ENCODE measurements at places on chromosomes 3 and 15.

- DNase-seq, result no peak
Observed at GRCh38 chr15:76368122-76368621, 31.6 kb downstream of the ISL2 start.

GRCh38 chr3:53792866-53793265 is 53.4 kb downstream of the CHDH start:
- DNase-seq, result no peak

DNA sequence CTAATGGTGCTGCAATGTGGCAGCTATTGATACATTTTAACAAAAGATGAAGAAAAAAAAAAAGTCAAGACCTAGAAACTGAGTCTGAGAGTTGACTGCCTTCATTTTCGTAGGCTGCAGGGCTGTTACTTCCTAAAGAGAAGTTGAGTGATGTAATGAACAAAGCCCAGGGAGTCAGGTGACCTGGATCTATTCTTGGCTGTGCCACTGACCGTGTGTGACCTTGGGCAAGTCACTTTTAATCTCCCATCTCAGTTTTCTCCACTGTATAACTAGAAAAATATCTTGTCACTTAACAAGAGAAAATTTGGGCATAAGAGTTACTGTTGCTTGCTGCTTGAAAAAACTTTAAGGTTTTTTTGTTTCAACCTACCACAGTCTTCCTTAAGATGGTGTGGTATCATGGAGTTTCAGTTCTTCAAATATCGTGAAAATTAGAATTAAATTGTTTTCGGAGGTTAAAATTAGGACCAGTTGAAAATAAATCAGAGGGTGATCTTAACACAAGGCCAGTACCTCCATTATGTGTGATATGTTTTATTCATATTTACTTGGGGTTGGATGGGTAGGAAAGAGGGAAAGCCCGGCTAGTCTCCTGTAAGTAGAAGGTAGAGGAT is 5.8 kb downstream of the FMN1 start:
- DNase-seq, result no peak

DNA sequence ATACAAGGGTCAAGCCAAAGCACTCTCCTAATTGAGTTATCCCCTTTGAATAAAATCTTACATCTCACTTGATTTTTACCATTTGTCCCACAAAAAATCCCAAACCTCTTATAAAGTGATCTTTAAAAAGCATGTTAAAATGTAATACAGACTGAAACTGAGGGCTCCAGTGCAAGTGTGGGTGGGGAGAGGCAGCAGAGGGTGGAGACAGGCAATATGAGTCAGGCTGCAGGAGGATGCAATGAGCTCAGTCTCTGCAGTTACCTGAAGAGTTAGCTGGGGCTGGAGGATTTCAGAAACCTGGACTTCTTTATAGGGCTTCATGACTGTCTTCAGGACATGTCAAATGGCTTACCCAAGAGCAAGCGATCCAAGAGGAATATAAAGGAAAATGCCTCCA is 14.2 kb upstream of the COLQ start:
- DNase-seq, result peak; percentile 32

DNA sequence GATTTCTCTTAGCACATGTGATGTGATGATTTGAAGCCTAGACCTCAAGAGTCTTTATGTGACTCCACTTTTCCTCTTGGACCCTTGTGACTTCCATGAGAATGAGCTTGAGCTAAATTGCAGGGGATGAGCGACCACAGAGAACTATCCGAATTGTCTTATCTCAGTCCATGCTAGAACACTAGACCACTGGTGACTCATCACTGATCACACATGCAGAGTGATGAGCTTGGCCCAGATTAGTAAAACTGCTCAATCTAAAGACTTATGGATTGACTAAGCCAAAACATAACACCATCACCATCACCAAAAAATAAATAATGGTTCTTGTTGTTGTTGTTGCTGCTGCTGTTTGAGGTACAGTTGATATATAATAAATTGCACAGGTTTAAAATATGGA is 114.1 kb upstream of the CFAP20DC start:
- no peak for DNase-seq

- DNase-seq, result no peak
Observed at GRCh38 chr3:38602576-38603250, 46.8 kb downstream of the SCN5A start.

DNA sequence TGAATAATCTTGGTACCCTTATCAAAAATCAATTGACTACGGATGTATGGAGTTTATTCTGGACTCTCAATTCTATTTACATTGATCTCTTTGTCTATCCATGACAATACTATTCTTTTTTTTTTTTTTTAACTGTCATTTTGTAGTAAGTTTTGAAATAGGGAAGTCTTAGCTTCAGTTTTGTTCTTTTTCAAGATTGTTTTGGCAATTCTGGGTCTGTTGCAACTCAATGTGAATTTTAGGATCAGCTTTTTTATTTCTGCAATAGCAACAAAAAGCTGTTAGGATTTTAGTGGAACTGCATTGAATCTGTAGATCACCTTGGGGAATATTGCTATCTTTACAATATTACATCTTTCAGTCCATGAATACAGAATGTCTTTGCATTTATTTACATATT is 21.4 kb downstream of the BTLA start:
- no peak for DNase-seq

GRCh38 chr3:20186600-20187004 is 596 bp upstream of the SGO1 start:
- DNase-seq, result no peak

DNA sequence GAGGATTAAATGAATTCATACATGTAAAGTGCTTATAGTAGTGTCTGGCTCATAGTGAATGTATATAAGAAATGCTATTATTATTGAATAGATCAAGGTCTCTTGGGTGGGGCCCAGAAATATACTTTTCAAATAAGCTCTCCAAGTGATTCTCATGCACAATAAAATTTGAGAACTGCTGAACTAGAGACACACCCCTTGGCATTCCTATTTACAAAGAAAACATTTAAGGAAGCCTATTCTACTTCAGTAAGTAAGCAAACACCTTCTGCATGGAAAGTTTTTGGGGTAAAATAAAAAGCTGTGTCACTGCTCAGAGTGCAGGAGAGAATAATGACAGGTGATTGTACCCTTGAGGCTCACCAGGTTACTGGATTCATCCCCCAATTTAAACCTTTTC is 75.2 kb downstream of the EOMES start:
- no peak for DNase-seq

DNA sequence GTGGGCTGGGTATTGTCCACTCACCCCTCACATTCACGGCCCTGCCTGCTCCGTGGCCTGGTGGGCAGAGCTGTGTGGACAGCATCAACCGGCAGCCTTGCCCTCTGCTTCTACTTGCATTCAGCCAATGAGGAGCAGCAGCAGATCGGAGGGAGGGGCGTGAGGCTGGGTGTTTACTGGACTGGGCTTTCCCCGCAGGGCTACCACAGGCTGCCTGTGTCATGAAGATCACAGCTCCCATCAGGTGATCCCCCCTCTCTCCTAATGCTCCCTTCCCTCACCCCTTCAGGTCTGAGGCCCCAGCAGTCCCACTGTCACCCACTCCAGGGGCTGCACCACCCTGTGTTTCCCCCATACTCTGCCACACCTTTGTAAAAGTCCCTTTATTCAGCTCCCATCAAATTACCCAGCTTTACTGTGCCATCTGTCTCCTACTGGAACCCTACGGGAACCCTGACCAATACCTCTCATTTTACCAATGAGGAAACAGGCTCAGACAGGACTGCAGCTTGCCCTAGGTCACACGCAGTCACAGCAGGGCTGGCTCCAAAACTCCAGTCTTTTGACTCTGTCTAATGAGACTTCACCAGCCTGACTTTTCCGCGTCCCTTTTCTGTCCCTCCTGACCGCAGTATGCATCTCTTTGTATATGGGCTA is 81.1 kb downstream of the MEGF11 start:
- no peak for DNase-seq

- no peak for DNase-seq
Observed at GRCh38 chr15:96392380-96393208, 62.1 kb downstream of the NR2F2 start.

DNA sequence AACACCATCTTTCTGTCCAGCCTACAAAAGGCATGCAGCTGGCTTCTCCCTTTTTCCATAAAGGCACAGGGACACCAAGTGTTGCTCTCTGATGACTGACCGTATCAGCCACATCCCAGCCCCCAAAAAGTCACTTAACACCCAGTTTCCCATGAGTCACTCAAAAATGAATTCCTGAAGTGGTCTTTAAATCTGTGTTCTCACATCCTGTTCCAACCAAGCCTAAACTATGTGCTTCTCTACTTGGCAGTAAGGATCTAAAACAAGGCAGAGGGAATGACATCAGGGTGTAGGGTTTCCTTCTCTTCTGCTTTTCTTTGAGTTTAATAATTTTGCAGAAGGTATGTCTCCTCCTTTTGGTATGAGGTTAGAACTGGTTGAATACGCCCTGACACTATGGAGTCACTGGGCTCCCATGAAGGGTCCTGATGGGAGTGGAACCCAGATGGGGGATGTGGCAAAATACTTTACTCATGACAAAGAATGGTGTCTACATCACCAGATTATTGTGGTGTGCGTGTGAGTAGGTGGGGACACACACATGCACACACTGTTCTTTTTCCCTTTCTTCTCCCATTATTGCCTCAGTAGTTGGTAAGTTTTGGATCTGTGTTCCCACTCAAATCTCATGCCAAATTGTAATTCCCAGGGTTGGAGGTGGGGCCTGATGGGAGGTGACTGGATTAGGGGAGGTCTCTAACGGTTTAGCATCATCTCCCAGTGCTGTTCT is 35.6 kb upstream of the CCK start:
- DNase-seq, result no peak

DNA sequence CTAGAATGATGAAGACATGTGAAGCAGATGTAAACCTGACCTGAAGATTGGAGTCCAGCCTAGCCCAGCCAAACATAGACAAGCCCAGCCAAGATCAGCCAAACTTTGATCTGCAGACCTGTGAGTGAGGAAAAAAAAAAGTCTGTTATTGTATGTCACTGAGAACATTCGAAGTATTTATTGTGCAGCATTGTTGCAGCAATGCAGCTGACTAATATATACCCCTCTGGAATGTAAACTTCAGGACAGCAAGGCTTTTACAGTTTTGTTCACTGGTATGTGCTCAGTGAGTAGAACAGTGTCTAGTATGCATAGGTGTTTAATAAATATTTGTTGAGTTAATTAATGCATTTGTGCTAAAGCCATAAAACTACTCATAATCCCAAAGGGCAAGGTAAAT is 23.4 kb downstream of the TMEM202 start:
- no peak for DNase-seq

DNA sequence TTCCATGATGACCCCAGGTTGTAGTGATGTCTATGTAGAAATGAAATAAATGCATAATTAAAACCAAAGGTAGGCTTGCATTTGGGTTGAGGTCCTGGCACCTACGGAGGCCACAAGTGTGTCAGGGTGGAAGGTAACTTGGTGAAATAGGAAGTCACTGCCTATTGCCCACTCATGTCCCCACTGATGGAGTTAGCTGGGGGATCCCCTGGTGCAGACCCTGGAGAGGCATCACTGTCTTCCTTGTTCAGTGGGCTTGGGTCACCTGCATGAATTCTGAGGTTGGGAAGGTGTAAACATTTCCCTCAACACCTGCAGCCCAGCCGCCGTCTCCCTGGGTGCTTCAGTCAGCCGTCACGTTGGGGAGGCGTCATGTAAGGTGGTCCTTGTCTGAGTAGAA is 97.1 kb downstream of the APBA2 start:
- no peak for DNase-seq

- DNase-seq, result no peak
Observed at GRCh38 chr3:49761661-49762060, 24.7 kb downstream of the IP6K1 start.

DNA sequence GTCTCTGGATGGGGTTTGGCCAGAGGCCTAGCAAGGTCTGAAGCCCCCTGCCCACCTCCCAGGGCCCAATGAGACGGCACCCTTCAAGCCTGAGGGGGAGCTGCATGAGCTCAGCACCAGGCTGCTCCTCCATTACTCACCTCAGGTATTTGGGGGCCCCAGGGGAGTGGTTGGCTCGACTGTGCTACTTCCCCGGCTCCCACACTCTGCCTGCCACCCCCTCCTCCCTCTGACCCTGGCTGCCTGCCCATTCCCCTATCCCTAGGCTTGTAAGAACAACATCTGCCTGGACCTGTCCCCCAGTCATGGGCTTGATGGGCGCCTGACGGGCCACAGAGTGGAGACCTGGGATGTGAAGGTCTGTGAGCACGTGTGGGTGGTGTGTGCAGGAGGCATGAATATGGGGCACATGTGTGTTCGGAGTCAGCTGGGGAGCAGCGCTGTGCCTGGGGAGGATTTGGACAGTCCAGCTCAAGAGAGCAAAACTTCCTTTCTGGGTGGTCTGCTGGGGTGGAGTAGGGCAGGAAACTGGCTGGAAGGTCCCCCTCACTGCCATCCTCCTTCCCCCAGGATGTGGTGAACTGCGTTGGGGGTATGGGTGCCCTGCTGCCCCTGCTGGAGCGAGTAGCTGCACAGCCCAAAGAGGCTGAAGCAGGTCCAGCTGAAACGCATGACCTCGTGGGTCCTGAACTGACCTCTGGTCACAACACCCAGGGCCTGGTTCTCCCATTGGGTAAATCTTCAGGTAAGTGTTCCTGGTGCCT is 17.4 kb downstream of the NBEAL2 start:
- DNase-seq, result no peak

DNA sequence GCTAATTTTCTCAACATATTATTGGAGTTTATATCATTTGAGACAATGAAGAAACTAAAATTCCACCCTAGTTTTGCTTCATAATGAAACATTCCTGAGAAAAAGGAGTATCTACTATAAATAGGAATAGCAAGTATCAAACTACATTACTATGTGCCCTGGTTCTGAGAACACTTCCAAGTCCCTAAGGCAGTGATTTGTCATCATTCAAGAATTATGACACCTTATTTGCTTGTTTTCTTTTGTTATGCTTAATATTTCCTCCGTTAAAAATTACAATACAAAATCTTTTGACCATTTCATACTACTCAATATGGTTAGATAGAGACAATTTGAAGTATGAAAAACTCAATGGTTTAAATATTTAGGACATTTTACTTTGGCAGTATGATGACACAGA is 707.8 kb upstream of the GOLIM4 start:
- DNase-seq, result no peak

DNA sequence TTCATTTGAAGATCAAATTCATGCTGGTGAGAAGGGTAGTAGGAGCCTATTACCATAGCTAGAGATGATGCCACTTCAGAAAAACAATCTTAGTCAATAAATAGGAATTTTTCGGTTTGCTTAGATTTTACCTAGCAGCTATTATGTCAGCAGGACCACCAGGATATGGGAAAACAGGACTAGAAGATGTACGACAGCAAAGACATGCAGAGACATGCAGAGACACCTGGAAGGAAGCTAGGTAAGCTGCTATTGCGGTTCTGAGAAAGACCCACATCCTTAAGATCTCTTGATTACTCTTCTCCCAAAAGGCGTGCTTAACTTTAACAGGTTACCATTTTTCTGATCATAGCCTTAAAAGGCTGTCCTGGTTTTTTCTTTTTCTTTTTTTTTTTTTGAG is 64.8 kb upstream of the THSD4 start:
- no peak for DNase-seq

- no peak for DNase-seq
Observed at GRCh38 chr3:35737080-35737479, 97.8 kb downstream of the ARPP21 start.

All from stimulated activated CD8-positive, alpha-beta memory T cell treated with anti-CD3 and anti-CD28 coated beads, Interleukin-7, amount 100 ng/mL, for 48 hours (primary cell).